Kidney glomerular epithelial cell (primary cell): ENCODE measurements at places on chromosomes 5 and 9.

GRCh38 chr9:105116052-105116868 is 128.2 kb upstream of the SLC44A1 start:
- DNase-seq = no peak

DNA sequence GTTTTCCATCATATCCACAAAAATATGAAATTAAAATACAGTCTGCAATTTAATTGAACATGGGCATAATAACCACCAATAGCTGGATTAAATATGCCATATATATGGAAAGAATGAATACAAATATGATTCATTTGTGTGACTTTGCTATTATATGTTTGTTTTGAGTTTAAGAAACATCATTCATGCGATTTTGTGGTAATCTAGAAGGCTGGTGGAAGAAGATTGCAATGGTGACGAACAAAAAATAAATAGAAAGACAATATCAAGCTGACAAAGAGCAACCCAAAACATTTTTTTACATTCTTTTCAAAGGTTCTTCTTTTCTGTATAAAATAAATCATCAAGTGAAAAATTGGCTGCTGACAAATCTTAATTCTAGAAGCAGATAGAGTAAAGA is 610.0 kb downstream of the MAT2B start:
- DNase-seq = no peak

- DNase-seq = no peak
Observed at GRCh38 chr5:69130241-69130640, 36.4 kb downstream of the SLC30A5 start.

- no peak for DNase-seq
Observed at GRCh38 chr9:134374301-134375010, 48.2 kb downstream of the RXRA start.

DNA sequence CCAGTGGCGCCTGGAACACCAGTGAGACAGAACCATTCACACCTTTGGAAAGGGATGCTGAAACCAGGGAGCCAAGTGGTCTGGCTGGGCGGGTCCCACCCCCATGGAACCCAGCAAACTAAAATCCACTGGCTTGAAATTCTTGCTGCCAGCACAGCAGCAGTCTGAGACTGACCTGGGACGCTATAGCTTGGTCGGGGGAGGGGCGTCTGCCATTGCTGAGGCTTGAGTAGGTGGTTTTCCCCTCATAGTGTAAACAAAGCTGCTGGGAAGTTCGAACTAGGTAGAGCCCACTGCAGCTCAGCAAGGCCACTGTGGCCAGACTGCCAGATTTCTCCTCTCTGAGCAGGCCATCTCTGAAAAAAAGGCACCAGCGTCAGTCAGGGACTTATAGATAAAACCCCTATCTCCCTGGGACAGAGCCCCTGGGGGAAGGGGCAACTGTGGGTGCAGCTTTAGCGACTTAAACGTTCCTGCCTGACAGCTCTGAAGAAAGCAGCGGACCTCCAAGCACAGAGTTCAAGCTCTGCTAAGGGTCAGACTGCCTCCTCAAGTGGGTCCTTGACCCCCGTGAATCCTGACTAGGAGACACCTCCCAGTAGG is 42.0 kb upstream of the FKTN start:
- no peak for DNase-seq

- peak; percentile 45 for DNase-seq
Observed at GRCh38 chr5:75567710-75568109, 43.5 kb upstream of the ANKDD1B start.

DNA sequence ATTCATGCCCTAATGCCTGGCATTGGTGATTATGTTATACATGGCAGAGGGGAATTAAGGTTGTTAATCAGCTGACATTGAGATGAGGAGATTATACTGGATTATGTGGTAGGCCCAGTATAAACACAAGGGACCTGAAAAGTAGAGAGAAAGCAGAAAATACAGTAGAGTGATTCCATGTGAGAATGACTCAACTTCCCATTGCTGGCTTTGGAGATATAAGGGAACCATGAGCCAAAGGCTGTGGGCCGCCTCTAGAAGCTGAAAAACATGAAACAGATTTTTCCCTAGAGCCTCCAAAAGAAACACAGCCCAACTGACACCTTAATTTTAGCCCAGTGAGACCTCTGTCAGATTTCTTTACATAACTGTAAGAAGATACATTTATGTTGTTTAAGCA is 65.0 kb upstream of the CTXN3 start:
- no peak for DNase-seq

- no peak for DNase-seq
Observed at GRCh38 chr9:114694719-114695269, 12.8 kb upstream of the TEX48 start.

DNA sequence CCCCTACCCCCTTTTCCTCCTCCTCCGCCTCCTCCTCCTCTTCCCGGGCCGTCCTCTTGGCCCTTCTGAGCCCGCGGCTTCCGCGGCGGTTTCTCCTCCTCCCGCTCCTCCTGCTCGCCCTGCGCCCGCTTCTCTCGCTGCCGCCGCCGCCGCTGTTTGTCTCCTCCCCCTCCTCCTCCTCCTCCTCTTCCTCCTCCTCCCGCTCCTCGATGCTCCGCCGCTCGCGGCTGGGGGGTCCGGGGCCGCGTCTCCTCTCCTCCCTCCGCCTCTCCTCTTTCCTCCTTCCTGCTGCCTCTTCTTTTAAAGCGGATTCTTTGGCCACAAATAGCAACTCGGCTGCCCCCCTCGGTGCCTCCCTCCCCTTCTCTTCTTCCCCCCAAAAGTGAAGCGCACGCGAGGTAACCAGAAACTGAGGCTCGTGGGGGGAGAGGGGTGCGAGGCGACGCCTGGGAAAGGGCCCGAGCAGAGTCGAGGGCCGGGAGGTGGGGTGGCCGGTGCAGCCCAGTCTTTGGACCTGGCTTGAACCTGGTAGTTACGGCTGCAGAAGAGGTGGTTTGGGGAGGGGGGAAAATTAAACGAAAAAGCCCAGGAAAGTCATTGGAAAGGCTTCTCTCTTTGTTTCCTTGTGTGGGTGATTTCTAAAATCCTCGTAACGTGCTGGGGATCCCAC is 1058.5 kb upstream of the DMAC1 start:
- peak; percentile 17 for DNase-seq

DNA sequence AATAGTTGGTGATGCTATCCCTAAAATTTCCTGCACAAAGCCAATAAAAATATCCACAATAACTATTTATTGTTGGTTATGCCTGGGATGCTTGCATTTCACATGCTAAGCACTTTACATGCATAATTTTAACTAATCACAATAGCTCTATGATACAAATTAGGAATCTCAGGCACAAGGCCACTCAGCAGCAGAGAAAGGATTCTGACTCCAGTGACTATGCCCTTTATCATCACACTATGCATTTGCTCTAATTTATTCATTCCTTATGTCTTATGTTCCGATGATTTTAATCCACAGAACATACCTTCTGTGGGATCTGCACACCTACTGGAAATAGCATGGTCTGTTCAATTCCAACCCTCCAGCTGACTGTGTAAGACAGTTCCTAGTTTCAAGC is 476.1 kb downstream of the TMEM232 start:
- no peak for DNase-seq

- no peak for DNase-seq
Observed at GRCh38 chr9:86352440-86353077, 1.7 kb downstream of the TUT7 start.

GRCh38 chr5:72232838-72233237 is 87.2 kb downstream of the MRPS27 start:
- DNase-seq = no peak

GRCh38 chr5:62000646-62001045 is 305.4 kb upstream of the KIF2A start:
- DNase-seq = no peak

DNA sequence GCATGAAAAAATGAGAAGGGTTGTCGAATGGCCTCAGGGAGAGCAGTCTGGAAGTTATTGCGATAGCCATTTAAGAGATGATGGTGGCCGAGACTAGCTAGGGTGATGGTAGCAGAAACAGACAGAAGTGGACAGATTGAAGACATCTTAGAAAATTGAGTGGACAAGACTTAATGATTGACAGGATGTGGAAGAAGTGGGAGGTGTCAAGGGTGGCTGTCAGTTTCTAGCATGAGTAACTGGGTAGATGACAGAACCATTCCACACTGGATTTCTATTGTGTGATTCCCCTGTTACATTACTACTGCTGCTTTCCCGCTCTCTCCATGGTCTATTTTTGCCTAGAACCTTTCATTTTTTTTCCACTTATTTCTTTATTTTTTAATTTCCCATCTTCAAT is 12.6 kb downstream of the CHMP5 start:
- no peak for DNase-seq

- no peak for DNase-seq
Observed at GRCh38 chr5:124936626-124936933, 190.1 kb upstream of the ZNF608 start.

DNA sequence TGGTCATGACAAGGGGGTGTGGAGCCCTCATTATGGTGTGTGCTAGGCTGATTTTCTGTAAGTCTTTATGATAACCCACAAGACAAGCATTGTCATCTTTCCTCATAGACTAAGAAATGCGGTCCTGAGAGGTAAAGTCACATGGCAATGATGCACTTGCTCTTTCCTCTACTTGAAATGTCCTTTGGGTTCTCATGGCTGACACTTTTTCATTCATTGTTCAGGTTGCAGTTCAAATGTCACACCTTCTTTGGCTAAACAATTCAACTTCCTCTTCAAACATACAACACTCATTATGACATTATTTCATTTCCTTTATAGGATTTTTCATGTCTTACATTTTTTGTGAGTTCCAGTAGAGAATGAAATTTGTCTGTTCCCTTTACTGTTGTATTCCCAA is 323.6 kb upstream of the PRR16 start:
- no peak for DNase-seq

- DNase-seq = peak; percentile 11
Observed at GRCh38 chr5:14671414-14671813, 6.9 kb downstream of the OTULIN start.

- DNase-seq = peak; percentile 34
Observed at GRCh38 chr9:134544388-134545214, 97.0 kb upstream of the COL5A1 start.

DNA sequence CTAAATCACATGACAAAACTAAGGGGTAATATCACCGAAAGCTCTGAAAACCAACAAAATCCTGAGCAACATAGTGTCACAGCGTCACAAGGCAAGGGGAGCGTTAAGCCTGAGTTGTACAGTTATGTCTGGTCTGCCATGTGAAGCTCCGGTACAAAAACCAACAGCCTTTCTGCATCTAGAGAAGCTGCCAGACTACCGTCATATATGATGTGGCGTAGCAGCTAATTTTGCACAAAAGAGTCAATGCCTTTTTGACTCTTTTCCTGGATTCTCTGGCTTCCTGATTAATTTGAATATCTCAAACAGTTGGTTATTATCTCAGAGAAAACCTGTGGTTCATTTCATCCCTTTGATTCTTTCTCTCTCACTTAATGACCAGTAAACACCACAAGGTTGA is 16.0 kb upstream of the ATP10B start:
- no peak for DNase-seq

- no peak for DNase-seq
Observed at GRCh38 chr9:16328349-16328748, 542.1 kb downstream of the BNC2 start.

DNA sequence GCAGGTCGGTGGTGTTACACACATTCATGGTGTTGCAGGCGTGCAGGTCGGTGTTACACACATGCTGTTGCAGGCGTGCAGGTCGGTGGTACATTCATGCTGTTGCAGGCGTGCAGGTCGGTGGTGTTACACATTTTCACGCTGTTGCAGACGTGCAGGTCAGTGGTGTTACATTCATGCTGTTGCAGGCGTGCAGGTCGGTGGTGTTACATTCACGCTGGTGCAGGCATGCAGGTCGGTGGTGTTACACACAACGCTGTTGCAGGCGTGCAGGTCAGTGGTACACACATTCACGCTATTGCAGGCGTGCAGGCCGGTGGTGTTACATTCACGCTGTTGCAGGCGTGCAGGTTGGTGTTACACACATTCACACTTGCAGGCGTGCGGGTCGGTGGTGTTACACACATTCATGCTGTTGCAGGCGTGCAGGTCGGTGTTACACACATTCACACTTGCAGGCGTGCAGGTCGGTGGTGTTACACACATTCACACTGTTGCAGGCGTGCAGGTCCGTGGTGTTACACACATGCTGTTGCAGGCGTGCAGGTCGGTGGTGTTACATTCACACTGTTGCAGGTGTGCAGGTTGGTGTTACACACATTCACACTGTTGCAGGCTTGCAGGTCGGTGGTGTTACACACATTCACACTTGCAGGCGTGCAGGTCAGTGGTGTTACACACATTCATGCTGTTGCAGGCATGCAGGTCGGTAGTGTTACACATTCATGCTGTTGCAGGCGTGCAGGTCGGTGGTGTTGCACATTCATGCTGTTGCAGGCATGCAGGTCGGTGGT is 11.1 kb downstream of the DPP7 start:
- DNase-seq = no peak

DNA sequence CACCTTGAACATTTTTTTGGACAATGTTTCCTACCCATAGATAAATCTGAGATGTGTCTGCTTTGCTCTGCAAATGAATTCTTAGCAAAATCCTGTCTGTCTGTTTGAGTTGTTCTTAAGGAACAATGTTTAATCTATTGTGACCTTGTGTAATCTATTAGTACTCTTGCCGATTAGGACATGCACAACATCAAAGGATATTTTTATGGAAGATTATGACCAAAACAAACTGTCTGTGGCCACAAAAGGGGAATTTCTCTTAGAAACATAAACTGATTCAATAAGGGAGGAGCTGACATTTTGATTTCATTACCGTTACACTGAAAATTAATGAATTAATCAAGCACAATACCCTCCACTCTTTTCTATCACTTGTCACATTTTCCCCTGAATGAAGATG is 323.0 kb upstream of the PRR16 start:
- no peak for DNase-seq

DNA sequence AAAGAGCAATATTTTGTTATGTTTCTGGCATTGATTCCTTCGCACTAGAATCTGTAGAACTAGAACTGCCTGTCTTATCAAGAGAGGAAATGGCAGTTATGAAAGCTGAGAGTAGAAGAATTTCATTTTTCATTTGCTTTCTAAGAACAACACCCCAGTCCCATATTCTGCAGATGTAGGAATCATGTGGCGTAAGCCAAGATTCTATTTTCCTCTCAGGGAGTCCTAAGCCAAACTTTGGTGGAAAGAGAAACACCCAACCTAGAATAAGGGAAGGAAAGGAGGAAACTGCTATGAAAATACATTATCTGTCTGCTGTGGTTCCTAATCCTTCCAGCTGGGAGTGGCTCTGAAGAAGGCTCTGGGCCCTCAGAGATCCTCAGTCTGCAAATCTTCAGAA is 1176.9 kb upstream of the C9orf72 start:
- DNase-seq = no peak

DNA sequence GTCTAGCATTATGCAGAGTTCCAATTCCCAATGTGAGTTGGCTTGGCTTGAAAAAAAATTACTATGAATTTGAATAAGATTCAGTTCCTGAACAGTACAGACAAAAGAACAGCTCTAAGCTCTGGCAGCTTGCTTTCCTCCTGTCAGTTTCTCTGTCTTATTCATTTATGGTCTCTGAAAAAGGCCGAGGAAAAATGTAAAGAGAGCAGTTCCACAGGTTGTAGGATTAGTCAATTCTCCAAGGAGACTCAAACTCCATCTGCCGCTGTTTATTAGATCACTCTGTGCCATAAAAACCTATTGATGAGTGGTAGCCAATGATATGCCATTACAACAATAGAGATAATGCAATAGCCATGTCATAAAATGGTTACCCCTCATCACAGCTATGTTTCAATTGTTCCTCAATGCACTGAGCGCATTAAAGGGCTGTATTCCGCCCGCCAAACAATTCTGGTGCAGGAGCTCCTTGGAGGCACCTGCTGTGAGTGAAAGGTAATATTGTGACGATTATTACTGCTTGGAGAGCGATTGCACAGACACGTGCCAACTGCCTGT is 188.2 kb downstream of the ARRDC3 start:
- no peak for DNase-seq

- DNase-seq = no peak
Observed at GRCh38 chr9:70480405-70480980, 66.0 kb upstream of the KLF9 start.

GRCh38 chr5:6496207-6496584 is 47.5 kb downstream of the UBE2QL1 start:
- no peak for DNase-seq
